ENCODE measurements at places on chromosomes 5 and 9.

GRCh38 chr5:138844125-138844461 lies 31.0 kb downstream of the LRRTM2 start:
- no peak for DNase-seq

DNA sequence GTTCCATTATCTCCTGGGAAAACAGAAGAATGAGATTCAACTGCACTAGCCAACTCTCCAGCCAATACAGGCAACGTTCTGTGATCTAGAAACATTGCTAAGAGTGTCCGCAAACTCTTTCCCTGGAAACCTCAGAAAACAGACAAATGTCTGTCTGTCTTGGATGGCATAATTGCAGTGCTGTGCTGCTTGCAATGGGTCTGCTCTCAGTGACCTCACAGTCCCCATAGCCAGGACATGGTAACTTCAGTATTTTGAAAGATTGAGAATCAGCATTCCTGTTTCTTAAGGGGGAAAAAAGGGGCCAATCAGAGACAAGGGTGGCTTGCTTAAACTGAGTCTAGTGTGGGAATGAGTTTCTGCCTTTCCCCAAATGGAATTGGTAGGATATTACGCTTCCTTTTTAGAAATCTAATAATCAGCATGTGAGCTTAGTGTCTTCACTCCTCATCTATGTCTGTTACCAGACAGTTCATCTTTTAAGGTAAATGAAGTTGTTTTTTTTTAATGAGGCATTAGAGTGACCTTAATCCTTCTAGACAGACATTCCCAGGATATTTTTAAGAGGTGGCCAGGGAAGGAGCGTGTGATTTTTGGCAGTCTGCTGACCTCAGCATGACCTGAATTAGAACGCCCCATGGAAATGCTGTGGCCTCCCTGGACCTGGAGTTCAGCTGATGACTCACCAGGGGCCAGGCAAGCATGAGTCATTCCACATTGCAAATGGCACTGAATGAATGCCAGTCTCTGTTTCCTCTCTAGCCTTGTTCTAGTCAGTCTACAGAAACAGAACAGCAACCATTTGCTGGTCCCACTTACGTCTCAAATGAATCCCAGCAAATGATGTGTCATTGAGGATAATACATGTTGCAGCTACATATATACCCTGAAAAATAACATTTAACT lies 210.2 kb upstream of the ACTBL2 start:
- no peak for DNase-seq

GRCh38 chr5:149747833-149748366 lies 17.8 kb downstream of the PPARGC1B start:
- no peak for DNase-seq

- no peak for DNase-seq
These were observed 72.9 kb downstream of the SMIM15 start for GRCh38 chr5:61089351-61089750.

DNA sequence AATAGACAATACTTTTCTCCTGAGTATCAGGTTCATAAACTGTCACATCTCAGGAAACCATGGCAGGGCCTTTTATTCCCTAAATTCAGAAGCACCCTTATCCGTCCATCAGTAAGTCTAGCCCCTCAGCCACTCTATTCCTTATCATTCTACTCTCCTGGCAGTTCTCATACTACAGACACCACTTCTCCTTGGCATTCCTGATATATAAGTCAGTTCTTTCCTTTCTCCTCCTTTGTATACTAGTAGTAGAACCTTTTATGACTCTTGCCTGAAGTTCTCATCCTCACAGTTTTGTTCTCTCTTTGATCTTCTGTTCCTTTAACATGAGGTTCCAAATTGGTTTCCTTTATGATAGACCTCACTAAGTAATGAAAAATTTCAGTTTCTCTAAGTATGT lies 29.3 kb downstream of the GRAMD2B start:
- DNase-seq = no peak

DNA sequence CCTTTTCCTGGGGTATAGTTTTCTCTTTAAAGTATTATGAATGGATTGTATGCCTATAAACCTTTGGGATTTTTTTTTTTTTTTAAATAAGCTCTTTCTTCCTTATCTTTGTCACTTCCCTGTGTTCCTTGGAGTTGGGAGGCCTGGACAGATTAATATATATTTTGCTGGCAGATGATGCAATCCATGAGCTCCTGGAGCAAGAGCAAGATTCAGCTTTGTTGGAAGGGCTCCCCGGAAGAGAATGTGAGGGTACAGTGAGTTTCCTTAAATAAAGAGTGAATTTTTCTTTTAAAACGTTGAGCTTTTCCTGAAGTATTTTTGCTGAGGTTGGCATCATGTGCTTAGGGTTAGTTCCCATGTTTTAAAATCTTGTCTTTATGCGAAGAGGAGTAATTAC lies 98.7 kb upstream of the SLC28A3 start:
- DNase-seq = no peak

Measured in central memory CD4-positive, alpha-beta T cell (primary cell).